ENCODE measurements at places on chromosomes 6 and 20.

GRCh38 chr20:32497589-32498224 lies 87.4 kb downstream of the NOL4L start:
- DNase-seq = no peak

DNA sequence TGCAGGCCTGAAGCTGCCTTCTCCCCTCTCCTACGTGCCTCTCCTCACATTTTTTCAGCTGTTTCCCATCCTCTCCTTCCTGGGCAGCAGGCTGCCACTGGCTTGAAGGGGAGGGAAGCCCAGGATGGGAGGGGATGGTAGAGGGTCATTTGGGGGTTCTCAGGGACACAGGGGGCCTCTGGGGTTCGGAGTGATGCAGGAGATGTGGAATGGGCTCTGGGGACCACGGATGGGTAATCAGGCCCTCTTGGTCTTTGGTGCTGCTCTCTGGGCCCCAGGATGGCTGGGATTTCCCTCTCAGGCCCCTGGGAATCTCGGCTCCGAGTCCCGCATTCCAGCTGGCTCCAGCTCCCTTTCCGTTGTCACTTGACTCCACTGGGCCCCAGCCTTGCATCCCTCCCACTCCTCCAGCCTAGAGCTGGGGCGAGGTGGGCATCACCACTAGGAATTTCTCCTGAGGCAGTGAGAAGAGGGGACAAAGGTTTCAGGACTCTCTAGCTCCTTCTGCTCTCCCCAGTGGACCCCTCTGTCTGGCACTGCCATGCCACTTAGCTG lies 2.0 kb upstream of the DDR1 start:
- DNase-seq = no peak

- no peak for DNase-seq
Measured at GRCh38 chr6:128062882-128063603, 162.2 kb upstream of the THEMIS start.

DNA sequence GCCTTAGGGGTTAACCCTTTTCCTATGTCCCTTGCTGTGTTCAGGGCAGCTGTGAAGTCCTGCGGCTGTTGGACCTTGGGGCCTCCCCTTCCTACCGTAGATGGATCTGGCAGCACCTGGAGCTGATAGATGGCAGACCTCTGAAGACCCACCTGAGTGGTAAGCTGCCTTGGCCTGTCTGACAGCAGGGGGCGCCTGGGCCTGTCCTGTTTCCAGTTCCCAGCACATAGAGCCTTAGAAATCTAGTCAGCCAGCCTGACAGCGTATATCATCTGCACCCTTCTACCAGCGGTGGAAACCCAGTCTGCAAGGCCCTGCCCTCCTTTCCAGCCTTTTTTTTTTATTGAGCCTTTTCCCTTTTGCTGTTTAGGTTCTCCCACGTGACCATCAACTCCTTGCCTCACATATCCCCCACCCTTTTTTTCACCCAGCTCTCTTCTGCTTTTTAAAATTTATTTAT lies 26.6 kb downstream of the CNBD2 start:
- DNase-seq = peak; percentile 53

GRCh38 chr6:52162940-52163908 lies 23.0 kb upstream of the IL17A start:
- peak; percentile 10 for DNase-seq

DNA sequence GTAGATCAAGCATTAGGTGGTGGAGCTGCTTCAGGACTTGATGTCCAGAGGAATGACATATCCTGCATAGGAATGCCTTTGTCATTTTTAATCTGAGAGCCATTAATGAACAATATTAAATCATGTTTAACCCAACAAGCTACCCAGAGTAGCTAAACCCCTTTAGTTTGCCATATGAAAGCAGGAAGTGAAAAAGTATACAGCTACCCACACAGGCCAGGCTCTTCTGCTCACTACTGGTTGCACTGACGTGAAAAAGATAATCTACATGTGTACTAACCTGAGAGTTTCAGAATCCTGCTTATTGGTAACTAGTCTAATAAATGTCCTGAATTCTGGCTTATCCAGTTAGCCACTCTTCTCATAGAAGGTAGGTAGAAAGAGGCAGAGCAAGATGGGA lies 19.9 kb downstream of the GLYATL3 start:
- DNase-seq = no peak

Measured in AG09319 (cell line).